K562 (cell line): ENCODE measurements at places on chromosomes 7 and 10.

GRCh38 chr10:129179972-129180678 is 286.9 kb upstream of the MGMT start:
- no peak for DNase-seq

DNA sequence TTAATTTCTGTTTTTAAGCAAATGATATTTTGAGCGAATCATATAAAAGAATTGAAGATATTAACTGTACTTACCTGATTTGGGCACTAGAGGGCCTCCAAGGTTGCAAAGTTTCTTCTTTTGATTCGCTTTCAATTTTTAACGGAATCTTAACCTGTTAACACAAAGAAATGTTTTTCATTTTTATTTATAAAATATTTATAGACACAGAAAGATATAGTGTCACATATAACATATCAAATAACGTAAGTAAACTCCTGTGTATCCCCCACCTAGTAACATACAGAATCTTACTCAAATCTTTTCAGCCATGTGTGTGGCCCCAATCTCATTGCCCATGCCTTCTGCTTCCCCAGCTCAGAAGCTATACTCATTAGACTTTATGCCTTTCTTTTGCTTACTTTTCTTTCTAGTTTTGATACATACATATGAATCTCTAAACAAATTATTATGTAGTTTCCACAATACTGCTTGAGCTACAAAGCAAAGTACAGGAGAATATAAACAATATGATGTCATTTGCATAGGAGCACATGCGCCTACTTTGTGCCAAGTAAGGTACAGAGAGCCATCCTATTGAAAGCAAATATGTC is 49.5 kb upstream of the ZPBP start:
- peak; percentile 23 for DNase-seq

DNA sequence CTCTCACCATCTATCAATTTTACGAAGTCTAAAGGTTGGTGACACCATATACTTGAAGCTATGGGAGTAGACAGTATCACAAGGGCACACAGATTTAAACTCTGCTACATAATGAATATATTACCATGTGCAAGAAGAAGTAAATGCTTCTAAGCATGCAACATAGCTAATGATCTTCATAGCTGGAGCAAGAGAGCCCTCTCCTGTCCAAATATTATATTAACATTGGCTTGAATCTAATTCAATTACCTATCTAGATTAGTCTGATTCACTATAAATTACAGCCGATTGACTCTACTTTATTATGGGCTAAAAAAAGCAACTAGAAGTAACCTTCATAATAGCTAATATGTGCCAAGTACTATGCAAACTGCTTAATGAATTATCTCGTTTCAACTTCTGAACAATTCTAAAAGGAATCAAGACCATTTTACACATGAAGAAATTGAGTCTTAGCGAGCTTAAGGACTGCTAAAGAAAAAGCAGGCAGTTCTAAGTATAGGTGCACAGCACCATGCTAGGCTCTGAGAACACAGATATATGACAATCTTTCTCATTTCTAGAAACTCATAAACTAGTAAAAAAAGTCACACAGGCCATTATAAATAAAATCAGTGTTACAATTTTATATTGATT is 21.9 kb downstream of the FRA10AC1 start:
- peak; percentile 7 for DNase-seq

DNA sequence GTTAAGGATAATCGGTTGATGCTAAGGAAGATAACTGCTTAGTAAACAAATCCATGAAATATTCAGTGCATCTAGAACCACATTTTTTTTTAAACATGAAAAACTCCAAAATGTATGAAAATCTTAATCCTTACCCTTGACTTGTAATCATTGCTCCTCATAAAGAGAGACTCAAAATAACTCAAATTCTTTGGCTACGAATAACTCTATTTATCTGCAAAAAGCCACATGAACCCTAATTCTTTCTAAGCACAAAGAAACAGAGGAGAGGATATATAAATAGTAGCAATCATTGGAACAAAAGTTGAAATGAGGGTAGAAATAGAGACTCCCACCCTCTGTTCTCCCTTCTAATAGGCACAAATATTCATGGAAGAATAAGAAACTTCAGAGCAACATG is 40.2 kb downstream of the ANK3 start:
- no peak for DNase-seq

GRCh38 chr7:107715531-107715930 is 28.4 kb upstream of the CBLL1 start:
- no peak for DNase-seq

- DNase-seq: no peak
Measured at GRCh38 chr7:12747687-12748306, 60.4 kb downstream of the ARL4A start.
